ENCODE measurements at places on chromosomes 3 and 15. TPM values are rescaled to one million over a fixed set of nuclear protein-coding genes. Genes with fewer than 3 reads are reported as not detected.

Gene MBD4
- total RNA-seq = 18.9 TPM

Gene GOLGA8S
- not detected for total RNA-seq

Gene GHSR
- not detected for total RNA-seq

Gene CSTA
- not detected for total RNA-seq

Gene CLDND1
- 27.2 TPM for total RNA-seq

Gene RETNLB
- not detected for total RNA-seq

Gene DLL4
- total RNA-seq = 0.62 TPM
